Umbilical cord (tissue), 2 donors: ENCODE measurements at places on chromosomes 13 and 19. TPM values are rescaled to one million over a fixed set of nuclear protein-coding genes. Genes with fewer than 3 reads are reported as not detected.

Gene DHDH
- total RNA-seq: not detected

Gene RFPL4AL1
- total RNA-seq: 20.2 TPM

- no peak for DNase-seq
These were observed 2.2 kb upstream of the ZNF28 start for GRCh38 chr19:52823676-52824075.

GRCh38 chr19:4375164-4376027 is 25.0 kb downstream of the SH3GL1 start:
- peak; percentile 71 for DNase-seq

- DNase-seq: no peak
These were observed 94.3 kb upstream of the NBEA start for GRCh38 chr13:34847766-34848165.
